ENCODE measurements at places on chromosomes 5 and 9.

GRCh38 chr5:135480511-135480910 is 28.4 kb upstream of the TIFAB start:
- DNase-seq, result no peak

DNA sequence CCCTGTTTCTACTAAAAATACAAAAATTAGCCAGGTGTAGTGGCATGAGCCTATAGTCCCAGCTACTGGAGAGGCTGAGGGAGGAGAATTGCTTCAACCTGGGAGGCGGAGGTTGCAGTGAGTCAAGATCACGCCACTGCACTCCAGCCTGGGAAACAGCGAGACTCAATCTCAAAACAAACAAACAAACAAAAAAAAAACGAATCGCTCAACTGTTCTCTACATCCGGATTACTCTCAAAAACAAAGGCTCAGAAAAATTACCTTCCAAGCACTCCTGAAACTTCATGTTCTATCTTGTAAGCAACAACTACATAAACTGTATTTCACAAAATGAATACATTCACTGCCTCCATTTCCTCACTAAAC is 14.0 kb downstream of the UBAP2 start:
- no peak for DNase-seq

DNA sequence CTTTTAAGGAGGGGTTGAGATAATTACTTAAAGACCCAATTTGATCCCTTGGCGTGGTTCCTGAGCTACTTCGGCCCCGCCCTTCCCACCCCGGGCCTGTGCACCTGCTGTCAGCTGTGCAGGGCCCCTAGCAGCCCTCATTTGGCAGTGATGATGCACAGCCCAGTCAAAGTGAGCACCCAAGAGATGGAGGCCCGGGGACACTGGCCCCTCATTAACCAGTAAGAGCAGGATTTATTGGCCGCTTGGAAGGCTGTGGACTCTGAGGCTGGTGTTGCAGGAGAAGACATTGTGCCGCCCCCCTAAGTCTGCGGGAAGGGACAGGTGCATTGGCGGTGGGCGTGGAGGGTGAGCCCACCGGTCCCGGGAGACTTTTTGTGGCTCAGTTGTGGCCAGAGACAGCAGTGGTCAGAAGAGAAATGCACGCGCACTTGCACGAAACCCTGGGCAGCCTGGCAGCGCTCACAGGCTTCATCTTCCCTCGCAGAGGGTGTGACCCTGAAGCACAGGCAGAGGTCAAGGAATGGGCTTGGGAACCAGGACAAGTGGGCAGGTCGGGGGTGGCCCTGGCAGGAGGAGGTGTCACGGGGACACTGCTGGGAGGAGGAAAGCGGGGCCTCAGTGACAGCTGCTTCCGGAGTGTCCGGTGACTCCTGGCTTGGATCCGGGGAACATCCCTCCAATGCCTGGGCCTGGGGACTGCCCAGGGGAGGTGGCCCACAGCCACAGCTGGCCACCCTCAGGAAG is 74.0 kb upstream of the RXRA start:
- DNase-seq, result no peak

DNA sequence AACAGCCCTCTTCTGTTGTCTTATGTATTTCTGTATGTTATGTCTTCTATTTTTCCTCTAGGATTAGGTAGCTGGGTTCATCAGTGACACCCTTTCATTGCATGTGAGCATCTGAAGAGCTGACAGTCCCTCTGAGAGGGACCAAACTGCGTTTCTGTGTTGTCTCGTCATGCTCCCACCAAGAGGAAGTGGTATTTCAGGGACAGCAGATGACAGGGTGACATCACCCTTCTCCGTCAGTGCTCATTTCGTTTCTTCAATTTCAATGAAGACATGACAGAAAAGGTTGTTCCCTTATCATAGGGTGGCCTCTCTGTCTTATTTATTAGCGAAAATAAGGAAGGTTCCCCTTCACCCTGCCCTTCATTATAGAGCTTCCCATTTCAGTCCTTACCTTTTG is 225.9 kb upstream of the NR4A3 start:
- DNase-seq, result no peak

DNA sequence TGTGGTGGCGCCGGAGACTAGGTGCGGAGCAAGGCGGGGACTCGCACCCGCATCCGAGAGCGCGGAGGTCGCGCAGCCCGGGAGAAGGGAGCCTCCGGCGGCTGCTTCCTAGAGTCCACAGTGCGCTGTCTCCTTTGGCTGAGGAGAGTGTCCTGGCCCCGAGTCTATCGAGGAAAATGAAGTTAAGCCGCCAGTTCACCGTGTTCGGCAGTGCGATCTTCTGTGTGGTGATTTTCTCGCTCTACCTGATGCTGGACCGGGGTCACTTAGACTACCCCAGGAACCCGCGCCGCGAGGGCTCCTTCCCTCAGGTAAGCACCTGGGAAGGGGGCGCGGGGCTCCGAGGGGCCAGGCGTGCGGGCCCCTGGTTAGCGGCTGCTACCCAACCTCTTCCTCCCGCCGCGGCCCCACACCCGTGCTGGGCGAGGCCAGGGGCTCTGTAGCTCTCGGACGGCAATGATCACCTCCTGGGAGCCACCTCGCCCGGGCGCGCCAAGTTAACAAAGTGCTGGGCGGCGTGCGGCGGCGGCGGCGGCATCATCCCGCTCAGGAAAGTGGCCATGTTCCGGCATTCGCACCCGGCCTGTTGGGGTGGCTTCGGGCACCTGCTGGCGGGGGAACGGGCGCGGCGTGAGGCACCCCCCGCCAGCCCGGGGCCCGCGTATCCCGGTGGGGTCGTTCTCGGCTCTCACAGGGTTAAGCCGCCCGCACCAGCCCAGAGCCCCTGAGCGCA is 681 bp downstream of the MAN2A1 start:
- peak; percentile 77 for DNase-seq

DNA sequence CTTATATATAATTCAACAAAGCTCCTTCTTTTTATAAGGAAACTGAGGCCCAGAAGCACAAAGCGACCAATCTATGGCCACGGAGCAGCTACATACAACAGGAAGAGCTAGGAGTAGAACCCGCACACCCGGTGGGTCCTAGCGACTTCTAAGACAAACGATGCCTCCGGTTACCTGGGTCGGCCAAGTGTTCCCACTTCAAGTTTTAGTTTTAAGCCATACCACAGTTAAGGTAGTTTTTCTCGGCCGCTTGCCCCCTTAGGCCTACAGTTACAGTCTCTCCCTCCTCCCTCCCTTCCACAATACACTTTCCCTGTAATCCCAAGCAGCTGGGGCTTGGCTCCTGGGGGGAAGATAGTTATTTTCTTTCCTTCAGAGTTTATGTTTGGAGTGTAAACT is 533 bp downstream of the SREK1IP1 start:
- DNase-seq, result no peak

- DNase-seq, result no peak
Observed at GRCh38 chr9:99852617-99853016, 30.9 kb downstream of the NR4A3 start.

DNA sequence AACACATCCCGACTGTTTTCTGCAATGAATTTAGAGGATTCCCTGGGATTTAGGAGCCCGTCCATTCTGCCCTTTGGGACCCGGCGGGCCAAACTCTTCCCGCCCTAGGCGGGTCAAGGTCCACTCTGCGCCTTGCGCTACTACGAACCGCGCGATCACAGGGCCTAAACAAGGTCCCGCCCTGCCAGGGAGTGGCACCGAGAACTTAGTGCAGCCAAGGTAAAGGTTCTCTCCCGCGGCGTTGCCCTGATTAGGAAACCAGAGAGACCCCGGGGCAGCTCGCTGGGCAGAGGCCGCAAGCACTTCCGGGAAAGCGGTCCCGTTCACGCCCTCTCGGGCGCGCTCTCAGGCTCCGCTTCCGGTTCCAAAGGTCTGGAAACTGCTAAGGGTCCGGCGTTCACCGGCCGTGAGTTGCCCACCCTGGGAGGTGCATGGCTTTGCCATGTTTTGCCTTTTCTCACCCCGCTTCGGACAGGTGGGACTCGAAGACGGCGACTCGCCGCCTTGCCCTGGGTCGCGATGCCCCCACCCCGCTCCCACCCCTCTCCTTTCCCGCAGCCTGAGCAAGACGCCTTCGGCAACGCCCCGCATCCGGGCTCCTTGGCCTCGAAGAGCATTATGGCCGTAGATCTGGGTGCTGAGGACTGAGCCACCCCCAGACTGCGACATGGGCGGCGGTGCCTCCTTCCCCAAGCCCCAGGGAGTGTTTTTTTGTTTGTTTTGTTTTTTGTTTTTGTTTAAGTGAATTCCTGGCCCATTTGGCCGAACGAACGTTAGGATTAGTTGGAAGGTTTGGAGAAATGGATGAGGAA is 23.4 kb downstream of the HNRNPK start:
- DNase-seq, result peak; percentile 59

GRCh38 chr5:79235261-79235633 is 684 bp upstream of the JMY start:
- no peak for DNase-seq

GRCh38 chr5:125181159-125181558 is 434.7 kb upstream of the ZNF608 start:
- no peak for DNase-seq

GRCh38 chr5:160619381-160619780 is 197.7 kb downstream of the PTTG1 start:
- DNase-seq, result no peak

DNA sequence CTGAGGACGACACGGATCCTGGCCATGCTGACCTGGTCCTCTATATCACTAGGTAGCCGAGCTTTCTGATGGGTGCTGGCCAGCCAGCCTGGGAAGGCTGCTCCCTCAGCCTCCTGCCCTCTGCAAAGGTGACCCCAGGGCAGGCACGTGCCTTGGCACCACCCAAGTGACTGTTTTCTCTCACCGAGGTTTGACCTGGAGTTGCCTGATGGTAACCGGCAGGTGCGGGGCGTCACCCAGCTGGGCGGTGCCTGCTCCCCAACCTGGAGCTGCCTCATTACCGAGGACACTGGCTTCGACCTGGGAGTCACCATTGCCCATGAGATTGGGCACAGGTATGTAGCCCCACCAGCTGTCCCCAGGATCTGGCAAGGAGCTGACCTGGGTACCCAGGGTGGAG is 3.8 kb downstream of the ADAMTS13 start:
- peak; percentile 32 for DNase-seq

DNA sequence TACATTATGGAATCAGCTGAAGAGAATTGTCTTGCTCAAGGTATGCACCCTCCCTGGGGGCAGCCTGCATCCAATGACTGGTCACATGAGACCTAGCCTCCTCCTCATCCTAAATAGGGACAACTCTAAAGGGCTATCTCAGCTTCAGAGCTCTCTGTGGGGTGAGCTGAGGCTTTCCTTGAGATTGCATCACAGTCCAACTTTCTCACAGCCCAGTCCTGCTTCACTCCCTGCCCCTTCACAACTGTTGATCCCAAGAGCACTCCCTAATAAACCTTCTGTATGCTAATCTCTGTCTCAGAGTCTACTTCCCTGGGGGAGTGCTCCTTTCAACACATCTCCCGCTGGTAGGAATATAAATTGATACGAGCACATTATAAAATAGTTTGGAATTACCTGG is 44.1 kb upstream of the ERBIN start:
- no peak for DNase-seq

DNA sequence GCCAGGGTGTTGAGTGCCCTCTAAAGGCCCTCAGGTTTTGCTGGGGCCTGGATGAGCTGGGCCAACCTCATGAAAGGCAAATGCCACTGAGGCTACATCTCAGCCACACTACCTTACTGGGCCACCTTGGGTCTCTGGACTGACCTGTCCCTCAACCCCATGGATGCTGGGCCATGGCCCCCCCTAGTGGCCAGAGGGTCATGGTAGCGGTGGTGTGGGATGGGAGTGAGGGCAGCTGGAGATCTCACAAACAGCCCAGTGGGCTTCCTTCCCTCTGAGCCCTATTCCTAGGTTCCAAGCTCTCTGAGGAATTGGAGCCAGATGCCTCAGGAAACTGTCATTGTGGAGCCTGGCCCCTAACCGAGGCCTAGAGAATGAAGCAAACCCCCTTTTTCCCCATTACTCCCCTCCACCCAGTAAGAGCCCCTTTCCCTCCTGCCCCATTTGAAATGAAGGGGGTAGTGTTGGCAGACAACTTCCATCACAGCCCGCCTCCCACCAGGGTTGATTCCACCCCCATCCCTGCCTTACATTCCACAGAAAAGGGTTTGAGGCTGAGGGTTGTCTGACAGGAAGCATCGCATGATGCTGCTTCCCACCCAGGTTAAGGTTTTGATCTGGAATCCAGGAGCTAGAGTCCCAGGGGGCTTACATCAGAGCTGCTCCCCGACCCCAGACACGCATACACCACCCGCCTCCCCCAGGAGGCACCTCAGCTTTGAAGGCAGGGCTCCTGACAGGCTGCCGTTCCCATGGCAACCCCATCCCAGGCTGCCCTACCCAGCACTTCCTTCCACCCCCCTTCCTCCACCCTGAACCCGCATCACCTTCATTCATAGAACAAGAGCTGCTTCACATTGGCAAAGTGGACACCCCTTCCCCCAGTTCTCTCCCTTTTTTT is 63.9 kb downstream of the PCDH1 start:
- peak; percentile 98 for DNase-seq

GRCh38 chr5:75361310-75361709 is 24.3 kb downstream of the HMGCR start:
- DNase-seq, result no peak

DNA sequence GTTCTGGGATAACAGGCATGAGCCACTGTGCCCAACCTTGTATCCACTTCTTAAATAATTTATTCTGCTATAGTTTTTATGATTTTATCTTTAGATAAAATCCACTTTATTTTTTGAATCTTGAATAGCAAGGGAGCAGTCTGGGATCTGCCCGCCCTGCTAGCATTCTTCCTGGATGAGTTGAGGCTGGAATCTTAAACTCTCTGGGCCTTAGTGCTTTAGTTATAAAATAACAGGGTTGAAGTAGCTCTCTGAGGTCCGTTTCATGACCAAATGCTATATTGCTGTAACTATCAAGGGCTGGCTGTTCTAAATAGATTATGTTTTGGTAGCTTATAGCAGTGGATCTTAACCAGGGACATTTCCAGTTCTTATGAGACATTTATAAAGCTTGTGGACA is 20.8 kb downstream of the ACER2 start:
- DNase-seq, result no peak

- DNase-seq, result no peak
Observed at GRCh38 chr9:84969084-84969483, 299.6 kb downstream of the NTRK2 start.

DNA sequence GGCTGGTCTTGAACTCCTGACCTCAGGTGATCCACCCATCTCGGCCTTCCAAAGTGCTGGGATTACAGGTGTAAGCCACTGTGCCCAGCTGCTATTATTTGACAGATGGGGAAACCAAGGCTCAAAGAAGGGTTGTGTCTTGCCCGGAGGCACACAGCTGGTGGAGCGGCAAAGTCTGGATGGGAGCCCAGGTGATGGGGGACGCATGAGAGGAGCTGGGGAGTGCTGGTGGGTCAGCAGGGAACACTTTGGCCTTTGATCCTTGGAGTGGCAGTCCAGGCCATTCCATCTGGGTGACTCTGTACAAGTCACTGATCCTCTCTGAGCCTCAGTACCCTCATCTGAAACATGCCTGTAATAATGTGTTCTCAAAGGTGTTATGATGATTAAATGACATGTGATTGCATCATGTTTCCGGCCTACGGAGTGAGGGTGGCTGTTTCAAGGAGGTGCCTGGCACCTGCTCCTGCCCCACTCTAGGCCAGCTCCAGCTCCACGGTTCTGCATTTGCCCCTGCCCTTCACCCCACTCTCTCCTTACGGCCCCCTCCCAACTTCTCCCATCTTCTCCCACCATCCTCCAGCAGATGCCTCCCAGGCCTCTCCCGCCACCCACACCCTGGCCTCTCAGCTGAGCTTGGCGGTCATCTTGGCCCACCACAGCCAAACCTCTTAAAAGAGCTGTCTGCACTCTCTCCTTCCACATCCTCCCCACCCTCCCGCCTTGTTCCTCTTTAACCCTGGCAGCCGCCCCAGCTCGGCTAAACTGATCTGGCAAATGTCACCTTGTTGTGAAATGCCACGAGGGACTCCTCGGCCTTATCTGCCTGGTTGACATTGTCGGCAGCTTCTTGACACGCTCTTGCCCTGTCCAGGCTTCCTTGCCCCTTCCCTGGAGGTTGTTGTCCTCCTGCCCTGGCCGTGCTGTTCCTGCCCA is 5.5 kb upstream of the DBN1 start:
- peak; percentile 62 for DNase-seq
